Fibroblast of lung (primary cell): ENCODE measurements at places on chromosomes 3 and 15. TPM values are rescaled to one million over a fixed set of nuclear protein-coding genes. Genes with fewer than 3 reads are reported as not detected.

GRCh38 chr3:96813820-96814650 lies at the start of gene EPHA6:
Gene EPHA6, plus strand, starts transcription at chr3:96814594.
- peak; percentile 46 for DNase-seq

GRCh38 chr3:137047240-137047639 lies 89.5 kb downstream of the IL20RB start:
- no peak for DNase-seq

GRCh38 chr15:42511007-42511391 lies 15.6 kb downstream of the SNAP23 start:
- peak; percentile 61 for DNase-seq

DNA sequence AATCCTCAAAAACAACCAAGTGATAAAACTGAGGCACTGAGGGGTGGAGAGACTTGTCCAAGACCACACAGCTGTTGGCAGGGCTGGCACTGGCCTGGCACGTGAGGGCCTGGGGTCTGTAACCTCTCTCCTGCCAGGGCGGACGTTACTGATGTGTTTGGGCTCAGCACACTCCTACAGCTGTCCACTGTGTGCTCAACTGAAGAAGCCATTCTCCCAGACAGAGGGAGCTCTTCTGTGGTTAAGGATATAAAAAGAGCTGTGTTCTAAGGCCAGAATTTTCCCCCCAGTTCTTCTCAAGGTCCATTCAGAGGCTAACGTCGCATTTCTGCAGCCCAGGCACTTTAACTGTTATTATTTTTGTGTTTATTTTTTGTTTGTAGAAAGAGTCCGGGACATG lies 429.0 kb upstream of the ATP11B start:
- DNase-seq: peak; percentile 56

GRCh38 chr3:73765878-73766545 lies 141.3 kb upstream of the PDZRN3 start:
- DNase-seq: peak; percentile 31

GRCh38 chr3:193865896-193866480 lies 270.0 kb upstream of the HES1 start:
- peak; percentile 38 for DNase-seq

GRCh38 chr3:73143821-73144237 lies 82.4 kb downstream of the EBLN2 start:
- DNase-seq: no peak

DNA sequence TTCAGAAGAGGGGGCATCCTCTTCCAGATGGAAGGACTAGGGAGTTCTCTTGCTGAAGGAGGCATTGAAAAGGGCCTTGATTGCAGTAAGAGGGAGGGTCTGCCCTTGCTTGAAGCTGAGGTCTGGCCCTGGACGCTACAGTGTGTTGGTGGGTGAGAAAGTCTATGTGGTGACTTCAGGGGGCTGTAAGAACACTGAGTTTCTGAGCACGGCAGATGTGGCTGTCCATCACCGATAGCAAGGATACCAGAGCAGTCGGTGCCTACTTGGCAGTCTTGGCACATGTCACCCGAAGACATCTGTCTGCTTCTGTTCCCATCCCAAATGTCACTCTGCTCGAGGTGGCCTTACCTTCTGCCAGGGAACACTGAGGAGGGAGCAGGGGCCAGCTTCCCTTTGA lies 631.1 kb upstream of the CFAP20DC start:
- no peak for DNase-seq

DNA sequence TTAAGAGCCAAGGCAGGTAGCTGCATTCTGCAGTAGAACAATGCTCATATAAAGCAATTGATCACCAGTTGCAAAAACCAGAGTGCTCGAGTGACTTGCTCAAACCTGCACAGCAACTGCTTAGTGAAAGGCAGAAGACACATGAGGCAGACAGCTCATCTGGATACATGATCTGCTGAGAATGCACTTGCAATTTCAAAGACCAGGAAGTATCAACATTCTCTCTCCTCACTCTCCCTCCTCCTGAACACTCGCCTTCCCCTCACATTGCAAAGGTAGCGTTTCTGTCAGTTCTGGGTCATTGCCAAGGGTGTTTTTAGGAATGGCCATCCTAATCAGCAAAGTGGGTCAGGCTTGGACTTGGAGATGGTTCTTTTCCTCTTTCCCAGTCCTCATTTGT lies 61.0 kb downstream of the BFSP2 start:
- DNase-seq: no peak

GRCh38 chr3:103657756-103658155 lies 1222.9 kb downstream of the ZPLD1 start:
- no peak for DNase-seq

DNA sequence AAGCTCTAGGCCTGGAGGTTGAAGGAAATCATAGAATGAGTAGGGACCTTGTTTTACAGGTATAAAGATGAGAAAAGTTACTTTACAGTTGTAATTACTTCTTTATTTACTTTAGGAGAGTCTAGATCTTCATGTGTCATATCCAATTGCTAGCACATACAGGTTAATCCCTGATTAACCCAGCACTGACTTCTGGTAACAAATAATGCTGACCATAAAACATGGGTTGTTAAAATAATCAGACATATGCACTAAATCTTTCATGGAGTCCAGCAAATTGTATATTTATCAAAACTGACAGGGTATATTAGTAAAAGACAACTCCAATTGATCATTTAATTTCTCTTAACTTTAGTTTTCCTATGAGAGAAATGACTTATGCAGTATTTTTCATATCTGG lies 245.2 kb downstream of the NFKBIZ start:
- no peak for DNase-seq

- peak; percentile 28 for DNase-seq
Measured at GRCh38 chr3:187967993-187968392, 186.0 kb upstream of the LPP start.

DNA sequence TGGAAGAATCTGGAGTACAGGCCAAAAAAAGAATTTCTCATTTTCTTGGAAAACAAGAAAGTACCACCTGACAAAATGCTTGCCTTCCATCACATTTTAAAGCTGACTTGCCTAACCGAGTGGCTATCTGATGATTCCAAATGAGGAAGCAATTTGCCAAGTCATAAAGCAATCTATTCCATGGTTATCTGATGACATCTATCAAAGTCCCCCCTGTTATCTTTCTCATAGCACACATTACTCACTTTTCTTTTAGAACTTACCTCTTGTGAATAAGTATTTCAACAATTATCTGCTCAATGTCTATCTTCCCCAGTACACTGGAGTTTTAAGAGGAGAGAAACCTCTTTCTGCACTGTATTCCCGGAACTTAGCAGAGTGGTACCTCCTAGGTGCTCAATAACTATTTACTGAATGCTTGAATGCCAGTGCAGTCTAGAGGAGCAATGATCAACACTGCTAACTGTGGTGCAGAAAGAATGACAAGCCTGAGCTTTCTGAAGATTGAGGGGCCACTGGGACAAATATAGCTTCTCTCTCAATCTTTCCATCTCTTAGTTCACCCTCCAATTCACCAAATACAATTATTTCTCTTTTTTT lies 186.3 kb upstream of the ATP11B start:
- no peak for DNase-seq

- no peak for DNase-seq
Measured at GRCh38 chr15:96416218-96416933, 85.9 kb downstream of the NR2F2 start.

- no peak for DNase-seq
Measured at GRCh38 chr3:152626226-152626625, 208.7 kb upstream of the P2RY1 start.

DNA sequence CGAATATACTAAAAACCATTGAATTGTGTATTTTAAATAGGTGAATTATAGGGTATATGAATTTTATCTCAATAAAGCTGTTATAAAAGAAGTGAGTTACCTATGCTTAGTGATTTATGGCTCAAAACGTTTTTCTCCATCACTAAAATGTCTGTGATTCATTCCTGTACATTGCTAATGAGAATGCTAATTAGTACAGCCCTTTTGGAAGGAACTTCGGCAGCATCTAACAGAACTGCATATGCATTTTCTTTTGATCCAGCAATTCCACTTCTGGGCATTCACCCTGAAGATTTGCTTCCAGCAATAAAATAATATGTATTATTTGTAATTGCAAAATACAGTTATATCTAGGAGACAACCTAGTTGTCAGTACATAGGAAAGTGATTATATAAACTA lies 53.6 kb downstream of the TCF12 start:
- DNase-seq: no peak

DNA sequence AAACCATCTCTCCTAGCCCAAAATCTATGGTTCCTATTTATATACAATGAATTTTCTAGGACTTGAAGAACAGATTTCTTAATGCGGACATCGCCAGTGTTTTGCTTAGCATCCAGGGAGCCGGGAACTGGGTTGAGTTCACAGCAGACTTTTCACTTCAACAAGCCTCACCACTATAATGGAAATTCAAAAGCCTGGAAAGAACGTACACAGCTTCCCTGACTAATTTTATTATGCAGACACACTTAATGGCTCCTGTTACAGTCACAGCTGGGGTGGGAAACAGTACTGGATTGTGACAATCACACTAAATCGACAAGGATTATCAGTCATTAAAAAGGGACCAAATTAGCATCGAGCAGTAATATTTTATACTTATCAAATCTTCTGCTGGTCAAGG lies 129.2 kb upstream of the BNIP2 start:
- DNase-seq: no peak

DNA sequence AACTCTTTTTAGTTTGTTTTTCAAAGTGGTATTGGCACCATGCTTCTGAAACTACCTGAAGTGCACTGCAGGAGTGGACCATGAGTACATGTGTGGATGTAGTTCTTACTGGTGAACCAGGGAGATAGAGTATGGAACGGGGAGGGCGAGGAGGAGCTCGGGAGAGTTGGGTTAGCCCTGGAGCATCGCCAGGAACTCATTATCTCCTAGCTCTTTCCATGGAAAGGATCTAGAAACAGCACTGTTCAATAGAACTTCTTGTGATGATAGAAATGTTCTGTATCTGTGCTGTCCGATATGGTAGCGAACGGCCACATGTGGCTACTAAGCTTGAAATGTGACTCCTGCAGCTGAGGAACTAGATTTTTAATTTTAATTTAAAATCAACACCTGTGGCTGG lies 47.3 kb downstream of the VGLL4 start:
- DNase-seq: no peak

- DNase-seq: no peak
Measured at GRCh38 chr3:54964081-54964480, 36.2 kb upstream of the LRTM1 start.

DNA sequence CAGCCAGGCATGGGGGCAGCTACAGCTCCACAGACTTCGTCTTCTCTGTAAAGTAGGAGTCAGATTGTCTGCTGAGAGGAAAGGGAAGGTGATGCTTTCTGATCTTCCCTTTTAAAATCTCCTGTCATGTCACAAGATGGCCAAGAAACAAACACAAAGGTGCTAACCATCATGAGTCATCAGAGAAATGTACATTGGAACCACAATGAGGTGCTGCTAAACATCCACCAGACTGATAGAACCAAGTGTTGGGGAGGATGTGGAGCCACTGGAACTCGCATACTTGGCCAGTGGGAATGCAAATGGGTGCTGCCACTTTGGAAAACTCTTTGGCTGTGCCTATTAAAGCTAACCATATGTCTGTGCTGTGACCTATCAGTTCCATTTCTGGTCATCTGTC lies 268.8 kb downstream of the SLCO3A1 start:
- DNase-seq: no peak

GRCh38 chr3:5390221-5390620 lies 202.7 kb downstream of the EDEM1 start:
- DNase-seq: no peak

GRCh38 chr3:6779140-6779539 lies 81.8 kb upstream of the GRM7 start:
- no peak for DNase-seq

DNA sequence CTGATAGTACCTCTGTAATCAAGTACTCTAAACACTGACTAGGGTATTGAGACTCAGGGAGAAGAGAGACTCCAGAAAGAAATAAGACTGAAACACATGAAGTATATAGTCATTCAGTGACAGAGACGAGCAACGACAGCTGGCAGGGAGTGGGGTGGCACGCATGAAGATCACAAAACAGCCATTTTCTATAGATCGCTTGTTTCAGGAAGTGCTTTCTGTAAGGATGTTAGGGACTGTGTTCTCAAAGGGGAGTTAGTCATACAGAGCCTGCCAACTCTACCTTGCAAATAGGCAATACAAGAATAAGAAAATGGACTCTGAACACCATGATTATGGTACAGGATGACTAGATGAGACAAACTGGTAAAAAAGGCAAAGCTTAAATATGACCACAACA lies 139.5 kb downstream of the TBL1XR1 start:
- DNase-seq: peak; percentile 35

The C3orf22 gene
- not detected in 2 replicates for total RNA-seq

The CLRN1 gene
- total RNA-seq: not detected in 2 replicates

The CLDN11 gene
- 107 and 131 TPM in 2 replicates for total RNA-seq

The KNG1 gene
- not detected in 2 replicates for total RNA-seq

The MESP2 gene
- total RNA-seq: 0.77 and 0.99 TPM in 2 replicates

The TMEM212 gene
- not detected in 2 replicates for total RNA-seq
